ENCODE measurements at places on chromosomes 11 and 22.

- peak; percentile 35 for DNase-seq
Observed at GRCh38 chr11:83566950-83567349, 280.8 kb upstream of the CCDC90B start.

- no peak for DNase-seq
Observed at GRCh38 chr22:41683052-41683451, 5.6 kb downstream of the SNU13 start.

DNA sequence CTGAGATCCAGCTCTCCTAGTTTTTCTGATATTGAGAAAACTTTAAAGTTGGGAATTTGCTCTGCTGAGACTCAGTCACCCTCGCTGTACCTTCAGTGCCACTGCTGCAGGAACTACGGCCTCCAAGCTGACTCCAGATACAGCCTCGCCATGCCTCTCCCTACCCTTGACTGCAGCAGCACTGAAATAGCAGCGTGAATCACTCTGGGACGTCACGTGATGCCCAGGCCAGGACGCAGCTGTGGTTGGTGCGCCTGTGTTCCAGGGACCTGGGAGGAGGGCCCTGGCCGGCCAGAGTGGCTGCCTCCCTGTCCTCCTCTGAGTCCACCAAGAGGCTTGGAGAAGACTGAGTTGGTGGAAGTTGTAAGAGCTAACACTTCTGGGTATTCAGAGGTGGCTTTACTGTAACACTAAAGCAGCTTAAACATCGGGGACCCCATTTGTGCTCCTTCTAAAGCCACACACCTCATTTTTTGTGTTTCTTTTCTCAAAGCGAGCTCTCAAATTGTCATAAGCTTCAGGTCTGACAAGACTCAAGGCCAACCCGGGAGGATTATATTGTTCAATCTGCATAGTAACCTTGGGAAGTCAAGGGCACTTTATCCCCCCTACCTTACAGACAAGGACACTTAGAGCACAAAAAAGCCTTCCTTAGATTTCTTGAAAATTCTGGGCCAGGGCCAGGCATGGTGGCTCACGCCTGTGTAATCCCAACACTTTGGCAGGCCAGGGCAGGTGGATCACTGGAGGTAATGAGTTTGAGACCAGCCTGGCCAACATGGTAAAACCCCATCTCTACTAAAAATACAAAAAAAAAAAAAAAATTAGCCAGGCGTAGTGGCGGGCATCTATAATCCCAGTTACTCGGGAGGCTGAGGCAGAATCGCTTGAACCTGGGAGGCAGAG, 4.2 kb upstream of the STIP1 start:
- peak; percentile 89 for DNase-seq

- DNase-seq: no peak
Observed at GRCh38 chr22:22886546-22886945, 1.1 kb upstream of the IGLL5 start.

DNA sequence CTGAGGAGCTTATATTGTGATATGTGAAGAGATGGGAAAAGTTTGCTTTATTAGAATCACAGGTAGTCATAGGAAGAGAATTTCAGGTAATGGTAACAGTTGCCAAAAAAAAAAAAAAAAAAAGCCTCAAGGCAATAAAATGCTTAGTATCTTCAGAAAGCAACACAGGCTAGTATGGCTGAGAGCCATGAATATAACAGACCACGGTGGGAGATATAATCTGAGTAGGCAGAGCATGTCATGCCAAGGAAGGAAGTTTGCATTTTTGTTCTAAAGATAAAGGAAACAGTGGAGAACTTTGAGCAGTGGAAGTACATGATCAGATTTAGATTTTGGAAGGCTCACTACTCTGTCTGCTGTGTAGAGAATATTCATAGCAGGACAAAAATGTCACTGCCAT, 211.4 kb downstream of the ETS1 start:
- no peak for DNase-seq

GRCh38 chr11:125247431-125247830, 82.9 kb downstream of the PKNOX2 start:
- DNase-seq: no peak

GRCh38 chr11:128890543-128891368, at the start of gene KCNJ5:
Gene KCNJ5, plus strand, starts transcription at chr11:128891356. Its CDS starts 19,918 bp downstream, at chr11:128911274.
- no peak for DNase-seq

GRCh38 chr11:83933008-83933407, 646.8 kb upstream of the CCDC90B start:
- no peak for DNase-seq

DNA sequence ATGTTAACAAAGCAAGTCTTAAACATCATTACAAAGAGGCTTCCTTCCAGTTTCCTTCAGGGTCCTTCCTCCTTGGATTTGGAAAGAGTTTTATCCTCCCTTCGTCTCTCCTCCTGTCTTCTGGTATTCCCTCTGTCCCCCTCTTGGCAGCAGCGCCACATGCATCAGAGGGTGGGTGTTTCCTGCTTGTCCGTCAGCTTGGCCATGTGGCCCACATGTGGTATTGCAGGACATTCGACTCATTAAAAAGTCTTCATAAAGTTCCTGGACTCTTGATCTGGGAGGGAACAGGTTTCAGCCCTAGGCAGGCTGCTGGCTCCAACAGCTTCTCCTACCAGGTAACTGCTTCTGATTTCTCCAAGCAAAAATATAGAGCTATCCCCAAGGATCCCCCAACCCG, 189.8 kb downstream of the CSNK2A3 start:
- no peak for DNase-seq

Measured in amniotic stem cell (primary cell).